ENCODE measurements at places on chromosomes 2 and 18.

- no peak for DNase-seq
Observed at GRCh38 chr2:145617906-145618305, 1098.0 kb upstream of the ZEB2 start.

GRCh38 chr18:54606835-54607212, 15.8 kb downstream of the DYNAP start:
- DNase-seq: no peak

GRCh38 chr2:188449561-188449960, 157.9 kb downstream of the GULP1 start:
- DNase-seq: no peak

DNA sequence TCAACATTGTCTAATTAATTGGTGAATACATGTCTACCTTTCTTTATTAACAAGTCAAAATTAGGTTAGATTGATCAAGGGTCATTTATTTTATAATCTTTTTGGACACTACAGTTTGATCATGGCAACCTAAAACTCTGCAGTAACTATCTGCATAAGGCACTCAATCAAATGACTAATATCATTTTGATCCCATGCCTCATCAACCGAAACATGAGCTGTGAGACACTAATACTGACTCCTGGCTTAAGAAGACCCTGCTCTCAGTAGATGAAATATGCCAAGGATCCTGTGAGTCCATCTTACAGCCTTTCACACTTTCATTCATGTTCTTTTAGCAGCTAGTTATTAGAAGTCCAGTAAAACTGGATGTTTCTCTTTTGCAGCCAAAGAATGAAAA, 169.4 kb upstream of the CAVIN2 start:
- no peak for DNase-seq

DNA sequence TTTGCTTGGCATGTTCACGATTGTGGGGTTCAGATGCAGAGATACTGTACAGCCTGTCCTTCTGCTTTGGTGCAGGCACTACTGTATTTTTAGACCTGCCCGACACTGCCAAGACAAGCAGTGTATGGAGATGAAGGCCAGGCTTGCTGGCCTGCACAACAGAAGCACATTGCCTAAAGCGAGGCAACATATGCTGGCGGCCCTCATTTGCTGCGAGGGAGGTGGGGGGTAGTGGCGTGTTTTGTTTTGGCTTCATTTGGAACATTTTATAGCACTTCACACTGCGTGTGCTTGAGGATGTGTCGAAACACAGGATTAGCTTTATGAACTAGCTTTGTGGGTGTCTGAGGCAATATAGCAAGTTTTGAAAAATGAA, 27.0 kb downstream of the TMEM182 start:
- no peak for DNase-seq

GRCh38 chr2:57943315-57943714, 103.3 kb upstream of the VRK2 start:
- no peak for DNase-seq

- no peak for DNase-seq
Observed at GRCh38 chr18:63677500-63678225, 16.0 kb upstream of the SERPINB3 start.

DNA sequence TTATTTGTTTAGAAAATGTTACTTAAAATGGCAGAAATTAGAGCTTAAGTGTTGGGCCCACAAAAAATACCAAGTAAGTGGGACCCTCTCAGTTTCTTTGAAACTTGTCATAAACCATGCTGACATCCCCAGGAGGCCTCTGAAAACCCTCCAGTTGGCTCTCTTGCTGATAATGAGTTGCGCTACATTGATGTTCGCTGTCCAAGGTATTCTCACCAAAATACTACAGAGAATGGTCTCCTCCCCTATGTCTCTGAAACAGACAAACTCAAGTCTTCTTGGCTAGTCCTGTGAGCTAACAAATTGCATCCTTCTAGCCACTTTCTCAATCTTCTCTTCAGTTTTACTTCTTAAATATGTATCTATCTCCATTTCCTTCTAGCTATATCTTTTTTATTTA, 669.4 kb downstream of the IRS1 start:
- peak; percentile 22 for DNase-seq

DNA sequence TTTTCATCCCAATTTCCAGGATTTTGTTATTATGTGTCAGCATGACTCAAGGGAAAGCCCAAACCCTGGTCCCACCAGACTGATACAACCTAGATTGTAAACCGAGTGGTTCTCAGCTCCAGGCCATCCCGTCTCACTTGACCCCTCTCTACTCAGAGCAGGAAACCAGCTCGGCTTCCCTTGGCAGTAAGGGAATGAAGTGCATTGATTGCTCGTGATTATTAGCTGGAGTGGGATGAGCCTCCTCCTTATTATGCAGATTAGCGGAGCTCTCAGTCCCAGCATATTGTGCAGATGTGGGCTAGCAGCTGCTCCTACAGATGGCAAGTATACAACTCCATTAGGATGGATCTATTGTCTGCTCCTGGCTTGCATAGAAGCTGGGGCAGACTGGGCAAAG, 167.6 kb downstream of the LNPK start:
- DNase-seq: peak; percentile 20

DNA sequence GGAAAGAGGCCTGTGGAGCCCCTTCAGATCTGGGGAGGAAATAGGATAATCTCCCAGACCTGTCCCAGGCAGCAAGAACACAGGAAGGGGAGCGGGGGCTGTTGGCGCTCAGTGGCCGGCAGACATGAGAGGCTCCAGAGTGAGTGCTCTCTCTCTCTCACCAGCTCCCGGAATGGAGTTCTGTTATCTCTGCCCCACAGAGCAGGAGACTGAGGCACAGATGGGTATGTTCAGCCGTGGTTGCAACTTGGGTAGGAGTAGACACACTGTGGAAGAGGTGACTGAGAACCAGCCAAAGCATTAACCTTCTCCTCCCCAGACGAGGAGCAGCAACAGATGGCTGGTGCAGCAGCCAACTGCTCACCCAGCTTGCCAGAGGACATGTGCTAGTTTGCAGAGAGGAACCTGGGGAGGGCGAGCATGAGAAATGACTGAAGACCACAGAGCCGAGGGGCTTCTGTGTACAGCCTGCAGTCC, 82.0 kb downstream of the NRP2 start:
- DNase-seq: no peak

- DNase-seq: no peak
Observed at GRCh38 chr2:162731917-162732804, 106.4 kb downstream of the KCNH7 start.
